ENCODE measurements at places on chromosomes 16 and 17. TPM values are rescaled to one million over a fixed set of nuclear protein-coding genes. Genes with fewer than 3 reads are reported as not detected.

Gene OR1F1
- total RNA-seq = not detected

Gene KRT27
- total RNA-seq = not detected

Gene ARSG
- 1.2 TPM for total RNA-seq

Gene TRPV3
- 2.8 TPM for total RNA-seq

Gene CCDC200
- total RNA-seq = 0.16 TPM

Gene KRTAP9-8
- not detected for total RNA-seq

Gene MT1F
- not detected for total RNA-seq

Gene ETV4
- 0.63 TPM for total RNA-seq

Gene C17orf50
- total RNA-seq = not detected

Gene CDRT15L2
- total RNA-seq = not detected

Gene EME1
- 0.52 TPM for total RNA-seq

Gene CA5A
- total RNA-seq = not detected

Gene PPL
- 46.3 TPM for total RNA-seq

Gene KRT37
- not detected for total RNA-seq

Gene SETD1A
- 3.0 TPM for total RNA-seq
